ENCODE measurements at places on chromosomes 1 and 21.

DNA sequence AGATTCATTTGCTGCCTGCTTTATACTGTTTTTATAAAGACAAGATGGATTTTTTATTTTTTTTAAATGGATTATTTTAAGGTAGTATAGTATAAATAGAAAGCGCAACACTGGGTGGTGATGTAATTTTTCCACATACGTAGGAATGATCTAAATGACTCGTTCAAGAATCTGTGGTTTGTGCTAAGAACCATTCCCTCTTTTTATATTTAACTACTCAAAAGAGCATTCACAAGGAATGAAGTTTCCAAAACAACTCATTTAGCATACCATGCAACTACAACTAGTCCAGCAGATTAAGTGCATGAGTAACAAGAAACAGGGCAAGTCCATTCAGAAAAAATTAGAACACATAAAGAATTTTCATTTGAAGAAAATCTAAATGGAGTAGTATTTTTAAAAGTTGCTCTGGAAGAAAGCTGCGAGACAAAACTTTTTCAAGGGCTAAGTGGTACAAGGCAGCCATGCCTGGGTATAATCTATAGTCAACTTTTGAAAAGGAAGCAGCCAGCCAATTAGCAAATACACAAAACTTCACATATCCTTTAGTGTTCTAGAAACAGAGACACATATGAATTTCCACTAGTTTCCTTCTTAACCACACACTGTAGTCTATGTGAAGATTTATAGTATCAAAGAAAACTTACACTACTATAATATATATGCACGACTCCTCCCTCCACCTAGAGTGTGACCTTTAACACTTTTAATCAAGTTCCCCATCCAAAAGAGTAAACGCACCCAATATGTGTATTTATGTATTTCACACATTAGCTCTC lies 23.4 kb downstream of the GTF2B start:
- DNase-seq: no peak

GRCh38 chr1:76278711-76279100 lies 204.2 kb downstream of the ST6GALNAC3 start:
- DNase-seq: no peak

DNA sequence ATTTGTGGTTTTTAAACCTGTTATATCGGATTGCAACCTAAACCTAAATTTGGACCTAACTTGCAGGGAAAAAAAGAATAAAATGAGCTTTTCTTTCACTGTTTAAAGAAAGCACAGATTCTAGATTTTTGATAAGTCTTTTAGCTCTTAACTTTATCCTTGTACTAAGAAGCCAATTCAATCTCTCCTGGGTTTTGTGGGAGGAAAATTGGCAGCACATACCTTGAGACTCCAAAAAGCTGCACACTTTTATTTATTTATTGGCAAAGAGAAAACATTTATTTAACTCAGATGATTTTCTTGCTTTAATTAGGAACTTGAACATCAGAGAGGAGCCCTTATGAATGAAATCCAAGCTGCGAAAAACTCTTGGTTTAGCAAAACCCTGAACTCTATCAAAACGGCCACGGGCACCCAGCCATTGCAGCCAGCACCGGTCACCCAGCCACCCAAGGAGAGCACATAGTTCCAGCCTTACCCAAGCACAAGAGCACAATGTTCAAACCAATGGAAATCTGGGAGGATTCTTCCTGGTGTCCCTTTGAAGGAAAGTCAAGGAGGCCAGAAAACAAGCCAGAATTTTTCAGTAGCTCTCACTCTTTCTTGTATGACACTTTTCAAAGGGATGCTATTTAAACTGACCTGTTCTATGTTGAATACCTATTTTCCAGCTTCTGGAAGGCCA lies 10.1 kb upstream of the CACYBP start:
- DNase-seq: no peak

- no peak for DNase-seq
Measured at GRCh38 chr1:21298981-21299391, 8.7 kb upstream of the ECE1 start.

GRCh38 chr1:227901906-227902640 lies 45.7 kb downstream of the WNT9A start:
- DNase-seq: no peak

DNA sequence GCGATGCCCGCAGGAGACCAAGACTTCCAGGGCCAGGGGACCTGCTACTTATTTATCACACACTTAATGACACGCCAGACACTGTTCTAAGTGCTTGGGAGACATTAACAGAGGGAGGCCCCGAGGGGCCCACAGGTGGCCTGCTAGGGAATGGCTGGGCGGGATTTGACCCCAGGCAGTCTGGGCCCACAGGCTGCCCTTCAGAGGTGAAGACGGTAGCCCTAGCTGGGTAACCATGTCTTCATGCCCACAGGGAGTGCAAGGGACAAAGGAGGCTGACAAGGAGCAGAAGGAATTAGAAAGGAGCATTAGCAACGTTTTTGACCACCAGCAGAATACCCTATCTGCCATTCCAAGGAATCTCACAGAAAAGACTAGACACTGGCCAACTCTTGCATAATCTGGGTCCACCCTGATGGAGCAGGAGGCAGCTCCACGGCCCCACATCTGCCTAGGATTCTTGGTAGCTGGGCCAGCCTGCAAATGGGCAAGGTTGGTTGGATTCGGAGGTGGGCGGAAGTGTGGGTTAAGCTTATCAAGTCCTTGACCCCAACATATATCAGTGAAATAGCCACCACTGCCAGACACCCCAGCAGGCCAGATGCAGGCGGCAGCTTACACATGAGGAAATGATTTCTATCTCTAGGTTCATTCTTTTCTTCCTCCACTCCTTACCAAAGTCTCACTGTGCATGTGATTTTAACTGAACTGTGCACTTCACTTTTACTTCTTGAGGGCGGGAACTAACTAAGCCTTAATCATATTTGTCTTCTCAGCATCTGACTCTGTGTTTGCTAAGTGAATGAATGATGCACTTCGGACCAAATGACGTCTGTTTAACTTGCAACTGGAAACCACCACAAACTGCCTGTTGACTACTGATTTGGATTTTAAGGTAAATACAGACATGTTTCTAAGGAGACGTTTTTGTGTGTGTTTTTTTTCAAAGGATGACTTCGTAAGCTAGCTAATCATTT lies 3.4 kb upstream of the ETS2 start:
- DNase-seq: no peak

GRCh38 chr1:177926201-177926600 lies 43.7 kb downstream of the SEC16B start:
- no peak for DNase-seq

- no peak for DNase-seq
Measured at GRCh38 chr1:3921765-3922164, 21.7 kb upstream of the C1orf174 start.

GRCh38 chr1:232655028-232655745 lies 25.3 kb upstream of the SIPA1L2 start:
- DNase-seq: no peak

DNA sequence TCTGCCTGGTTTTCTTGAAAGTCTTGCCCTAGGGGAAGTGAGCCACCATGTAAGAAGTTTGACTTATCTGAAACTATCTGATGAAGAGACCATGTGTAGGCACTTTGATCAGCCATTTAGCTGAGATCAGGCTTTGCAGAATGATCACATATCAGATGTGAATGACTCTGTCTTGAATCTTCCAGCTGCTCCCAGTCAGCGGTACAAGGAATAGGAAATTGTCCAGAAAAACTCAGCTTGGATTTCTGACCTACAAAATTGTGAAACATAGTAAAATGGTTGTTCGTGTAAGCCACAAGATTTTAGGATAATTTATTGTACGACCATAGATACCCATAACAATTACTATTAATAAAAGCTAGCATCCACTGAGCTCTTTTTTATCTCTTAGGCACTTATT lies 41.9 kb upstream of the NTNG1 start:
- DNase-seq: no peak

- no peak for DNase-seq
Measured at GRCh38 chr1:85296980-85297379, 20.5 kb upstream of the BCL10 start.

GRCh38 chr1:153866045-153866850 lies 56.5 kb downstream of the GATAD2B start:
- no peak for DNase-seq

GRCh38 chr1:99004861-99005442 lies at the start of gene PLPPR5:
PLPPR5 (minus strand) TSS chr1:99004861; CDS start chr1:99004671, 190 bp downstream.
- DNase-seq: no peak

- DNase-seq: no peak
Measured at GRCh38 chr1:36463463-36463802, 751 bp downstream of the MRPS15 start.

- no peak for DNase-seq
Measured at GRCh38 chr1:224587051-224587450, 29.1 kb upstream of the CNIH3 start.

GRCh38 chr1:67861856-67862516 lies 28.7 kb upstream of the GNG12 start:
- no peak for DNase-seq

DNA sequence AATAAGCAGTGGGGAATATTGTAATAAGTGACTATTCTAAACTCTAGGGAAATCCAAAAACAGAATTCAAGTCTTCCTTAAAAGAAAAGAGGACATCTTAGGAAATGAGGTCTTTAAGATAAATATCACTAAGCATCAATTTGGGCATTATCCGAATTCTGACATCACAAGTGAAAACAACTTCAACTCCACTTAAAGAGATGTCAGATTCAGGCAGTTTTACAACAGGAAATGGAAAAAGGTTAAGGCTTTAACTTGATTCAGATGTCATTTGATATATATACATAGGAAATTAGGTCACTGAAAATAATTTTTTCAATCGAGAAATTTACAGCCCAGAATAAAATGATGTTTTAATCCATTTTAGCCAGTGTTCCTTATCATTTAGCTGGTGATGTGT lies 435.4 kb downstream of the SETD4 start:
- DNase-seq: no peak

- DNase-seq: no peak
Measured at GRCh38 chr1:26099780-26100179, 11.8 kb upstream of the PDIK1L start.

- DNase-seq: no peak
Measured at GRCh38 chr1:239896980-239897379, 194.7 kb upstream of the FMN2 start.

DNA sequence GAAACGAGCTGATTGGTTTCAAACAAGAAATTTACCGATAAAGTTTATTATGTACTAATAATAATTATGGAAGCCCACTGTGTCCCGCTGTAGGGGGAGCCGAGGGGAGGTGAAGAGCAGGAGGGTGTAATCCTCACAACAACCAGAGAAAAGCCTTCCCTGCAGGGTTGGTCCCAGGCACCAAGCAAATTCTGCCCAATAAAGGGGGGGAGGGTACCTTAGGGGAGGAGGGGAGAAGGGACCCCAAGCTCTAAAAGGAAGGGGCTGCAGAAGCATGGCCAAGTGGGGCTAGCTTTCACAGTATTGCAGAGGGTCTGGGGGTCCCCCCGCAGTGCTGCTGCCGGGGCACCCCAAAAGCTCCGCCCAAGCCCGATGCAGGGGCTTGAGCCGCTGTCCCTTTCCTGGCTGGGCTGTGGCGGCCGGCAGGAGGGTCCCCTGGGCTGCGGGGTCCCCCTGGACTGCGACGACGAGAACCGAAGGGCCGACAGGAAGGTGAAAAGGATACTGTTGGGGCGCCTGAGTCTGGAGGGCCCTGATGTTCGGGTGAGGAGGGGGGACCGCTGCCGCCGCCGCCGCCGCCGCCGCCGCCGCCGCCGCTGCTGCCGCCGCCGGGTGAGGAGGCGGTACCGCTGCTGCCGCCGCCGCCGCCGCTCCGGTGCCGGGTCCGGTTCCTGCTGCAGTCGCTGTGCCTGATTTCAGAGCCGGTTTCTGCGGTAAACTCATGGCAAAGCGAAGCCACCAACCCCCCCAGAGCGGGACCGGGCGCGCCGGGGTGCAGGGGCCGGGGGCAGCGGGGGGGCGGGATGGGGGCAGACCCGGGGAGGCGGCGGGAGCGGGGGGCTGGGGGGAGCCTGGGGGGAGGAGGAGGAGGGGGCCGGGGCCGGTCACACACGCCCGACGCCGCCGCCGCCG lies 771 bp downstream of the EIF4G3 start:
- no peak for DNase-seq

- DNase-seq: no peak
Measured at GRCh38 chr1:227451954-227452353, 111.4 kb upstream of the ZNF678 start.

DNA sequence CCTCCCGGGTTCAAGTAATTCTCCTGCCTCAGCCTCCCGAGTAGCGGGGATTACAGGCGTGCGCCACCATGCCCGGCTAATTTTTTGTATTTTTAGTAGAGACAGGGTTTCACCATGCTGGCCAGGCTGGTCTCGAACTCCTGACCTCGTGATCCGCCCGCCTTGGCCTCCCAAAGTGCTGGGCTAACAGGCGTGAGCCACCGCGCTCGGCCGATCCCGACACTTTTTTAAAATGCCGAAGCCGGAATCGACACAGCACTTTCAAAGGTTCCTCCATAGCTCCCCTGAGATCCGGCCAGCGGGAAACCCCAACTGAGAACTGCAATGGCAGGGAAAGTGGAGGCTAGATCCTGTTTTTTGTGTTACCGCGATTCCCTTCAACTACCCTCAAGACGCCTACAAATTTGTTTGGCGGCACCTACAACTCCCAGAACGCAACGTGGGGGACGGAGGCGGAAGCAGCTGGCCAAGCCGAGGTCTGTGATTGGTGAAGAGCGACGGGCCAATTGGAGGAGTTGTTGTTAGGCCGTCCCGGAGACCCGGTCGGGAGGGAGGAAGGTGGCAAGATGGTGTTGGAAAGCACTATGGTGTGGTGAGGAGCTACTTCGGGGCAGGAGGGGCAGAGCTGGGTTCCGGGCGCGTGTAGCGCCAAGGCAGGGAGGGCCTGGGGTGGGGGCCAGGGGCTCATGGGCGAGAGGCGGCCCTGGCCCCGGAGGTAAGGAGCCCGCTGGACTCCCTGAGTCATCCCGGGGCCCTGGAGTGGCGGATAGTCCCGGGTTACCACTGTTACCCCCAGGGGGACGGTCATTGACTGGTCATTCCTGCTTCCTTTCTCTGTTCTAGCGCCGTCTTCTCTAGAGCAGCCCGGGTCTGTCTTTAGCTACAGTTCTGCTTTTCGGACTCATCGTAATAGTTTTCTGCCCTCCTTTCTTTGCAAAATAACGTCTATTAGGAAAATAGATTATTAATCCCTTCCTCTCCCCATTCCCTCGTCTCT lies at the start of gene PSMD4:
PSMD4 (plus strand) TSS at position 518 of the 997 bp plus-strand sequence; CDS start at position 567, 49 bp downstream.
- DNase-seq: peak; percentile 80

GRCh38 chr1:3065797-3066196 lies 3.2 kb upstream of the PRDM16 start:
- DNase-seq: no peak

GRCh38 chr1:187504779-187505178 lies 676.0 kb downstream of the PLA2G4A start:
- no peak for DNase-seq

DNA sequence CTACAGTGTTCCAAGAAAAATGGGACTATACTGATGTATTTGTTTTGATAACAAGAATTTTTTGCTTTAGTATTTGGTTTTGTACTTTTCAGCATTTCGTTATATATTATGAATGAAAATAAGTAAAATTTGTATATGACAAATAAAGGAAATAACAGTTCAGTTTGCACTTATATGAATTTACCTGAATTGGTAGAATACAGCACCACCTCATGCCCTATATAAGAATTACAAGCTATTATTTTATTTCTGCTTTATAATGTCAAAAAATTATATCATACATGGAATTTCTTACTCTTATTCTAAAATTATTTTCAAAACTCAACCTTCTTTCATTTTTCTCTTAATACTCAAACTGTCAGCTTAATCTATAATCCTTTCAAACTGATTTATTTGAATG lies 14.6 kb downstream of the EFCAB7 start:
- DNase-seq: no peak
